Liver (tissue), 10 donors: ENCODE measurements at places on chromosomes 3 and 15.

DNA sequence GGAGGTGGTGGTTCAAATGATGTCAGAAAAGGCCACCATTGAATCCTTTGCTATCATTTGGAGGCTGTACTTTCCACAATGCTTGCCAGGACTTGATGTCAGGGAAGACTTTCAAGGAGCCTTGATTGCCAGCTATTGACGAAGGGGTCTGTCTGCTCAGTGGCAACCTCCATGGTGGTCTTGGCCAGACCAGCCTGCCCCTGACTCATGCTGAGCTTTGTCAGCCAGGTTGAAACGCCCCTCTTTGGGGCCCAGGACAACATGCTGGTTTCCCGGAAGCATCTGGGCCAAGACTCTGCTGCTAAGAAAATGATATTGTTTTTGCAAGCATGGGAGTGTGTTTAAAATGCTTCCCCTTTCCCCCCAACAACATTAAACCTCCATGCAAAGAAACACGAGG lies 26.7 kb downstream of the CGNL1 start:
- DNase-seq = no peak

DNA sequence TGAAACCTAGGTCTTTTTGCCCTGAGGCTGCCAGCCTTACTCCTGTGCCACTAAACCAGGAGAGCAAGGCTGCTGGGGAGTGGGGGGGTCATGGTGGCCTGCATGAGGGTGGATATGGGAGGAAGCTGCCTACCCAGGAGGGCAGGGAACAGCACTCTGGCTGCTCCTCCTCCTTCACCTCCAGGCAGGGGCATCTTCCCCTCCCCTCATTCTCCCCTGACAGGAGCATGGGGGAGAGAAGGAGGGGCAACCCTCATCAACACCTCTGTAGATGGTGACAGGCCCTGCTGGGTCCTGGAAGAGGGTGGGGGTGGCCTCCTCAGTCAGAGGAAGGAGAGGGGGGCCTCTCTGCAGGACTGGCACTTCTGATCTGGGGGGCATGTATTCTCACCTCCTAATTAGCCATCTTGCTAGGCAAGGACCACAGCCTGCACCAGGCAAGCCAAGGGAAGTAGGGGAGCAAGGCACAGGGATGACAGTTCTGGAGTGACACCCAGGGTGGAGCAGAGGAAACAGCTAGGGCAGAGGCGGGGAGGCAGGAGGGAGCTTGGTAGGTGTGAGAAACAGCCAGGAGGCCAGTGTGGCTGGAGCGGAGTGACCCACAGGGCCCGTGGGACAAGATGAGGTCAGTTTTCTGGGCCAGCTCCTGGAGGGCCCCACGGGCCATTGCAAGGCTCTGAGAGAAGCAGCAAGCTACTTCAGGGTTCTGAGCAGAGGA lies 4.9 kb downstream of the CCDC33 start:
- DNase-seq = no peak

GRCh38 chr15:86139828-86140227 lies 60.2 kb downstream of the AGBL1 start:
- DNase-seq = no peak

DNA sequence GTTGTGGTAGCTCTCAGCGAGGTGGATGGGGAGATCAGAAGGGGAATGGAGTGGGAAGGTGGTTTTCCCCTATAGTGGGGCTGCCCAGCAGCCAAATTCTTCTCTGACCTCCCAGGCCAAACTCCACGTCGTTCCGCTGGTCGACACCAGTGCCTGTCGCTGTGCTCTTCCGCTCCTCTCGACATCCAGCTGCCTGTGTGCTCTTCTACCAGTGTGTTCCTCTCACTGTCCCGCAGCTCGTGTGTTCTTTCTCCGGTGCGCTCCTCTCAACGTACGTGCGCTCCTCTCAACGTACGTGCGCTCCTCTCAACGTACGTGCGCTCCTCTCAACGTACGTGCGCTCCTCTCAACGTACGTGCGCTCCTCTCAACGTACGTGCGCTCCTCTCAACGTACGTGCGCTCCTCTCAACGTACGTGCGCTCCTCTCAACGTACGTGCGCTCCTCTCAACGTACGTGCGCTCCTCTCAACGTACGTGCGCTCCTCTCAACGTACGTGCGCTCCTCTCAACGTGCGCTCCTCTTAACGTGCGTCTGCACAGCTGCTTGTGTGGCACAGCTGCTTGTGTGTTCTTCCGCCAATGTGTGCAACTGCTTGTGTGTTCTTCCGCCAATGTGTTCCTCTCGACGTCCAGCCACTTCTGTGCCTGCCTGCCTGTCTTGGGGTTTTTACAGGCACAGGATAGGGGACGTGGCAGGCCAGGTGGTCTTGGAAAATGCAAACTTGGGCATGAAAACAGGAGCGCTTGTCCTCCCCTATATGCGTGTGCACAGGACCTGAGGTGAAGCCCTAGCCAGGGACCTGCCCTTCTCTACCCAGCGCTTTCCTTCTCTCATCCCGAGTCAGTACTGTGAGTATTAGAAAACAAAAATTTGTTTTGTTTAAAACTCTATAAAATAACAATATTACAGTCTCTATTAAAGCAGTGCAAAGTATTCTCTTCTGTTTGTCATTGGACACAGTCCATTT lies 991.1 kb downstream of the GBE1 start:
- DNase-seq = no peak

- DNase-seq = no peak
Measured at GRCh38 chr15:51114437-51115119, 19.9 kb upstream of the TNFAIP8L3 start.

DNA sequence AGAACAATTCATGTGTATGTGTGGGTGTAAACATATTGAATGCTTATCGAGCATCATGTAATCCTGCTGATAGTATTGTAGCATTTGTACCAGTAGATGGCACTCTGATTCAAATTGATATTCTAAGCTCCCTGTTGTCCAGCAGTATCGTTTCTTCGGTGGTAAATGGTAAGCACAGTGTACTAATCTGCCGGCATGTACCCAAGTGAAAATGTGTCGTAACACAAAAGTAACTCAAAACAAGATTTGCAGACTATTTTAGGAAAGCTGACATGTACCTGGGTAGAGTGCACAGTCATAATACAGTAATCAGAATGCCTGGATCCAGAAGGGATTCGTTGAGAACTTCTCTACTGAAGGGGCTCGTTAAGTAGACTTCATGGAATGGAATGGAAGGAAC lies 31.7 kb upstream of the MNS1 start:
- DNase-seq = no peak

DNA sequence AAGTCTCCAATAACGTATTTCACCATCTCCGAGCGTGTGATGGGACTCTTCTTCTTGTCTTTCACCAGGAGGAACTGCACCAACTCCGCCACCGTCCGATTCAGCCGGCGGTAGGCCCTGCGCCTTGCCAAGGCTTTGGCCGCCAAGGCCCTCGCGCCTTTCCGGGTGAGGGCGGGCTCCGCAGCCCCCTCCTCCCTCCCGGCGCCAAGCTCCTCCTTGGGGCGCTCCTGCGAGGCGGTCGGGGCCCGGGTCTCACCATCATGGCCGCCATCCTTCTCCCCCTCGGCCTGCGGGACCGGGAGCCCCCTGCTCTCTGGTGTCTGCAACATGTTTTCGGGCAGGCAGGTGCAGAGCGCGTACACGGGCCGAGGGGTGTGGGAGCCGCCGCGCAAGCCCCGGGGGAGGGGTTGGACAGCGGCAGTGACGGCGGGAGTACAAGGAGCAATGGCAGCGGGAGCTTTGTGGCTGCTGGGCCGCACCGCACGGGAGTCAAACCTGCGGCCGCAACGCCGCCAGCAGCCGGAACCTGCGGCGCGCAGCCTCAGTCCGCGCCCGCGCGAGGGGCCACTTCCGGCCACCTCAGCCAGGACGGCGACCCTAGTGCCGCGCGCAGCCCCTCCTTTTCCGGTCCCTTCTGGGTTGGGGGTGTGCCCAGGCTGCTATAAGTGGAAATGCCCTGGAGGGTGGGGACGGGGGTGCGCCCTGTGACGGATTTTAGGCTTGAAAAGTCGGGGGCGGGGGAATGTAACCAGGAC lies at the start of gene MAGEF1:
Gene MAGEF1 (minus strand): TSS at position 572 of the 755 bp plus-strand sequence. CDS start 243 bp downstream, at position 329.
- peak; percentile 77 for DNase-seq

DNA sequence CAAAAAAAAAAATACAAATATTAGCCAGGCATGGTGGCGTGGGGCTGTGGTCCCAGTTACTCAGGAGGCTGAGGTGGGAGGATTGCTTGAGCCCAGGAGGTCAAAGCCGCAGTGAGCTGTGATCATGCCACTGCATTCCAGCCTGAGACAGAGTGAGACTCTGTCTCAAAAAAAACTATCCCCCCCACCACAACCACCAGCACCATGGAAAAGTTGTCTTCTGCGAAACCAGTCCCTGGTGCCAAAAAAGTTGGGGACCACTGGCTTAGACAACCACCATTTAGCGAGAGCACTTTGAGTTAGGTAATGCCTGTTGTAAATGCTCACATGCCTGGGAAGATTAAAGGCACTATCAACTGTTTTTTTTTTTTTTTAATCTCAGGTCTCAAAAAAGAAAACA lies 15.4 kb downstream of the ARHGAP31 start:
- DNase-seq = no peak

DNA sequence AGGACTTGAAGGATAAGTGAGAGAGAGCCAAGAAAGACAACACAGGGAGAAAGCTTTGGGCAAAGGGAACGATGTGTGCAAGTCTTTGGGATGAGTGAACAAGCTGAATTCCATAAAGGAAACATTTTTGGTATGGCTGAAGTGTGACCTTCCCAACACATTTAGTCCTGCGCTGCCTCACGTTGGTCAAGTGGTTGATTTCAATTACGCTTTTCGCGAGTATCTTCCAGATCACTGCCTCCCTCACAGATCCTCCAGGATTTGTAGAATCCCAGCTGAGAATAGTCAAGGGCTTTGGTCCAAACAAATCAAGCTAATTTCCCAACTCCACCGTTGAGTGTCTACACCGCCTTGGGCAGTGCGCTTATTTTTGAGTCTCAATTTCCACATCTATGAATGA lies 338.4 kb upstream of the ADAMTS9 start:
- no peak for DNase-seq

DNA sequence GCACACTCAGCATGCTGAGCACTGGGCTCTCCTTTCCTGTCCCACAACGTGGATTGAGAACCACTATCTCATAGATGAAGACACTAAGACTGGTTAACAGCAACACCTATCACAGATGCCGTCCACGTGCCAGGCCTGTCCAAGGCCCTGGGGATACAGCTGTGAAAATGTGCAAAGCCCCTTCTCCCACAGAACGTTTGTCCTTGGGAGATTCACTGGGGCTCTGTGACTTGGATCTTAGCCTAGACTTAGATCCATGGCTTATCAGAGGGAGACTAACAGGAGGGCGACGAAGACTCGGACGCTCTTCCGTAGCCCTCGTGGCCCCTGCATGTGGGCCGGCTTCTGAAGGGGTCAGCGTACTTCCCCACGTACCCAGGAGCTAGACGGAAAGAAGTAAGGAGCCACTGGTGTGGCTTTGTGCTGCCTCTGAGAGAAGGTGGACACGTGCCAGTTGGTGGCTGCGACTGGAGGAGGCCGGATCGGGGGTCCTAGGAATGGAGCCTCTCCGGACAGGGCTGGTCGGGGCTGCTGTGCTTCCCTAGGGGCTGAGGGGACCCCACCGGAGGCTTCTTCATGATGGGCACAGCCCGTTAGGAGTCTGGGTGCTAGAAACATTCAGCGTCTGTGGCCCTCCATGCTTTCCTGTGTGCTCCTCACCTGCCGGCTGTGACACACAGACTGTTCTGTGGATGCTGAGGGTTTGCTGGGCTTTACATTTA lies 964 bp downstream of the NRROS start:
- no peak for DNase-seq

- DNase-seq = no peak
Measured at GRCh38 chr15:28106294-28107110, 7.4 kb upstream of the OCA2 start.

GRCh38 chr3:144864646-144865045 lies 893.0 kb downstream of the DIPK2A start:
- DNase-seq = no peak

GRCh38 chr15:90597577-90597976 lies 67.9 kb downstream of the CRTC3 start:
- no peak for DNase-seq

DNA sequence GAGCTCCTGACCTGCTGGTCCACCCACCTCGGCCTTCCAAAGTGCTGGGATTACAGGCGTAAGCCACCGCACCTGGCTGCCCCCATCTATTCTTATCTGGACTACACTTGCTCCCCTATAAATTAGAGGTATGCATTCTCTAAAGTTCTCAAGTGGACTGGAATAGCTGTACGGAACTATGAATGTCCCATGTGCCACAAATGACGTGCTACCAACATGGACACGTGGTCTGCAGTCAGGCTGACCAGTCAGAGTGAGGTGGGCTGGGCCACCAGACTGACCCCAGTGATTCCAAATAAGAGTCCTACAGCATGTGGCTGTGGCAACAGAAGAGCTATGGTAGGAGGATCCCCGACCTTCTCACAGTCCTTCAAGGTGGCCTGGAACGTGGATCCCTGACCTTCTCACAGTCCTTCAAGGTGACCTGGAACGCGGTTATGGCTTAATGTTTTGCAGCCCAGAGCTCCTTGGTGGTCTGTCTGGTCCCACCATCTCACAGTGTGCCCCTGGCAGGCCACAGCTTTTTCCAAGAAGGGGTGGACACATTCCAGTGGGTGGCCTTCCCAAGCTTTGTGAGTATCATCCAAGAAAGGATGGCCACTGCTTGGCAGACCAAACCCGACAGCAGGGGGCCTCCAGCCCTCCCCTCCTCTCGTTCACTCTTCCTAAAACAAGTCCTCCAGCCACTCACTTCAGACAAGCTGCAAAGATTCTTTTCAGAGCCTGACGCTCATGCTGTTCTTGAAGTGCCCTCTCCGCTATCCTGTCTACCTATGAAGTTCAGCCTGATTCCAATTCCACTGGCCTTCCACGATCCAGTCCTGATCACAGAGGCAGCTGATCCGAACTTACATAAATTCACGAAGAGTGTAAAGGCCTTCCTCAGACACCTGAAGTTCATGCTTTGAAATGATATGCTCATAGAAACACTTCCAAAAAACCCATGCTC lies 4.4 kb downstream of the ADAMTS17 start:
- no peak for DNase-seq

- DNase-seq = no peak
Measured at GRCh38 chr3:33956206-33956605, 157.8 kb downstream of the PDCD6IP start.
